Chondrocyte (in vitro differentiated cells): ENCODE measurements at places on chromosomes 11 and 22.
A peak's percentile ranks its signal among the peaks of the same experiment; 100 is the strongest.

DNA sequence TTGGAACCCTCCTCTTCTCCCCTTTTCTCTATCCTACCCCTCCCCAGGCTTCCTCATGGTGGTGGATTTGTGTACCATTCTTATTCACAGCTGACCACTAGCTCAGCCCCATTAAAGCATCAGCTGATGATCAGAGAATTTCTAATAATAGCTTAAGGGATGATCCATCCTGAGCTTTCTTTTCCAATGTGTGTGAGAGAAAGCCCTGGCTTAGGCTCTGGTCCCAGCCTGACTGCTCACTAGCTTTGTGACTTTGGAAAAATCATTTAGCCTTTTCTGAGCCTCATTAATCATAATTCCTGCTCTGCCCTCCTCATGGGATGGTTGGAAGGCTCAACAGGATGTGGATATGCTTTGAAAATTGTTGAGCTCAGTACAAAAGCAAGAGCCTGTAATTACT, 26.3 kb upstream of the CCDC90B start:
- no peaks in the 10 kb centered on the region for H3K4me1 ChIP-seq
- H3K4me3 ChIP-seq = no peak overlapping the region
- H3K27me3 ChIP-seq = peaks cover 19% of the 10 kb centered on the region
- DNase-seq = no peak

DNA sequence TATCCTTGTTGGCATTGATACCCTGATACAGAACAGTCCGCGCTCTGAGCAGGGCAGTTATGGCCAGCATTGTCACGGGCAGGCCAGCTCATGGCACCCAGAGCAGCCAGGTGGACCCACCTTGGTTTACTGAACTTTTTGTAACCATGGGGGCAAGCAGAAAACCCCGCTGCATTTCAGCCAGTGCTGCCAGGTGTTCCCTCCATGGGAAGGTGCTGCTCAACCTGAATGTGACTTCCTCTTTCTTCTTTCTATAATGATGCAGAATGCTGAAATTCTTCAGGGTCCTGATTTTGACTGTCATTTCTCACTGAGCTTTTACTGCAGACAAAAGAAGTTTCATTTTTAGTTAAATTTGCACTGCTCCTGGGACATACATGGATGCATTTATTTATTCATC, 35.6 kb upstream of the CABP7 start:
- peaks cover 3% of the 10 kb centered on the region for H3K4me1 ChIP-seq
- H3K4me3 ChIP-seq = no peak overlapping the region
- H3K36me3 ChIP-seq = peaks cover 23% of the 10 kb centered on the region
- H3K27me3 ChIP-seq = no peaks in the 10 kb centered on the region
- DNase-seq = no peak
- H3K27ac ChIP-seq = no peak overlapping the region

GRCh38 chr22:46335201-46336118, at the start of gene TRMU:
TRMU (plus strand) TSS chr22:46335714; CDS start chr22:46335765, 51 bp downstream.
- H3K36me3 ChIP-seq = peaks cover 18% of the 10 kb centered on the region
- peaks cover 12% of the 10 kb centered on the region for H3K4me1 ChIP-seq
- H3K27ac ChIP-seq = peak within 1 kb of the TSS; percentile 96
- peak within 1 kb of the TSS; percentile 93 for H3K4me3 ChIP-seq

DNA sequence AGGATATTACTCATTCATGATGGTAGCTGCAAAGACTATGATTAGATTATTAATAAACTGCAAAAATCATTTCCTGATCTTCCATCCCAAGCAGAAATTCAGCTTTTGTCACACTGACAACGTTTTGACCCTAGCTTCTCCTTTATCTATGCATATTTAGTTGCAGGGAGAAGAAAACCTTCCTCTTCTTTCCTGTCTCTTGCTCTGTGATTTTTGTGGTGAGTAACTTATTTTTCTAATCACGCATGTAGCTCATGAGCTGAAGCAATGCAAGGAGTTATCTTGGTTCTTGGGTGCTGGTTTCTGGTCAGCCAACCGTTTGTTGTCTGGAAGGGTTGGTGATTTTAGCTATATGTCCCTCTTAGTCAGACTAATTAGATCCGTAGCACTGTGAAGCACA, 56.4 kb downstream of the FDX1 start:
- no peak for DNase-seq
- no peaks in the 10 kb centered on the region for H3K4me1 ChIP-seq
- H3K36me3 ChIP-seq = peaks cover 4% of the 10 kb centered on the region

GRCh38 chr11:31725176-31725575, 85.9 kb downstream of the PAX6 start:
- no peak overlapping the region for H3K4me3 ChIP-seq
- no peak for DNase-seq
- H3K27ac ChIP-seq = no peak overlapping the region
- peaks cover 6% of the 10 kb centered on the region for H3K36me3 ChIP-seq
- no peaks in the 10 kb centered on the region for H3K4me1 ChIP-seq

- no peak overlapping the region for H3K27ac ChIP-seq
- DNase-seq = no peak
- H3K4me1 ChIP-seq = no peaks in the 10 kb centered on the region
- no peaks in the 10 kb centered on the region for H3K36me3 ChIP-seq
- no peak overlapping the region for H3K4me3 ChIP-seq
- H3K27me3 ChIP-seq = peaks cover 7% of the 10 kb centered on the region
Measured at GRCh38 chr11:89220684-89221339, 43.1 kb downstream of the TYR start.

DNA sequence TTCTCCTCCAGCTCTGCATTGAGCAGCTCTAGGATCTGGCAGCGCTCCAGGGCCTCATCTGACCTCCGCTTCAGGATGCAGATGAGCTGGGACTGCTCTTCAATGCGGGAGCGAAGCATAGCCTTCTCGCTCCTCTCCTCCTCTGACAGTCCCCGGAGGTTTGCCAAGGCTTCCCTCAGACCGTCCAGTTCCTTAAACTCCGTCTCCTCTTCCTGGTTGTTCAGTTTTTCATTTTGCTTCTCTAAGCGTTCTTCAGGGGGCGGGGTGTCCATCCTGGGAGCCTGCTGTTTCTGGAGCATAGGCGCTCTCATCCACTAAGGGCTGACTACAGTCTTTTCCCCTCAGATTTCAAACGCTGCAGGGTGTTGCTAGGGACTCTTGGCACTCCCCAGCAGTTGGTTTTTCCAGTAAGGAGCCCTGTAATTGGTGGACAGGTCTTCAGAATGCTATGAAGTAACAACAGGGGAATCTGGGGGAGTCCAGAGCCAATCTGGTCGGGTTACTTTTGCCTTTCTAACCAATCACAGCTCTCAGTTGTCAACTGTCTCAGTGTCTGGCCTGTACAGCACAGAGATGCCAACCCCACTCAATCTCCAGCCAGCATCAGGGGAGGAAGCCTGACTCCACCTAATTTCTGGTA, at the start of gene CCDC89:
CCDC89 (minus strand) TSS at position 376 of the 640 bp plus-strand sequence; CDS start at position 311, 65 bp downstream.
- H3K4me3 ChIP-seq = no peak within 1 kb of the TSS
- no peak within 1 kb of the TSS for H3K27ac ChIP-seq
- no peaks in the 10 kb centered on the region for H3K27me3 ChIP-seq
- H3K36me3 ChIP-seq = no peaks in the 10 kb centered on the region
- H3K4me1 ChIP-seq = peaks cover 2% of the 10 kb centered on the region

GRCh38 chr11:10659339-10660216, 34.0 kb downstream of the IRAG1 start:
- no peaks in the 10 kb centered on the region for H3K36me3 ChIP-seq
- DNase-seq = no peak
- peak overlapping the region; percentile 99 for H3K27ac ChIP-seq
- peak overlapping the region; percentile 18 for H3K4me3 ChIP-seq
